ENCODE measurements at places on chromosomes 12 and 14.
A peak's percentile ranks its signal among the peaks of the same experiment; 100 is the strongest.

- DNase-seq = no peak
Measured at GRCh38 chr12:102728506-102729242, 188.4 kb downstream of the PAH start.

GRCh38 chr12:8870586-8870985 is 43.7 kb upstream of the PHC1 start:
- no peak for DNase-seq

GRCh38 chr12:636632-637031 is 26.6 kb downstream of the NINJ2 start:
- DNase-seq = no peak

DNA sequence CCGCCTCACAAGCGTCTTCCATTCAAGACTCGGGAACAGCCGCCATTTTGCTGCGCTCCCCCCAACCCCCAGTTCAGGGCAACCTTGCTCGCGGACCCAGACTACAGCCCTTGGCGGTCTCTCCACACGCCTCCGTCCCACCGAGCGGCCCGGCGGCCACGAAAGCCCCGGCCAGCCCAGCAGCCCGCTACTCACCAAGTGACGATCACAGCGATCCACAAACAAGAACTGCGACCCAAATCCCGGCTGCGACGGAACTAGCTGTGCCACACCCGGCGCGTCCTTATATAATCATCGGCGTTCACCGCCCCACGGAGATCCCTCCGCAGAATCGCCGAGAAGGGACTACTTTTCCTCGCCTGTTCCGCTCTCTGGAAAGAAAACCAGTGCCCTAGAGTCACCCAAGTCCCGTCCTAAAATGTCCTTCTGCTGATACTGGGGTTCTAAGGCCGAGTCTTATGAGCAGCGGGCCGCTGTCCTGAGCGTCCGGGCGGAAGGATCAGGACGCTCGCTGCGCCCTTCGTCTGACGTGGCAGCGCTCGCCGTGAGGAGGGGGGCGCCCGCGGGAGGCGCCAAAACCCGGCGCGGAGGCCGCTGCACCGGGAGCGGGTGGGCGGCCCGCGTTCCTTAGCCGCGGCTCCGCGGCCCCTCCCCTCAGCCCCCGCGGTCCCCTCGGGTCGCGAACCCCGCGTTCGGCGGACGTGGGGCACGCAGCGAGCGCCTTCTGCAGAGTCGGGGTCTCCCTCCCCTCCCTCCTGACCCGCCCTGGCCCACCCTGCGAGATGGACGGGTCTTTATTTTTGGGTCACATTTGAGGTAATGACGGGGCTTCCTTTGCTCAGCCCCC is at the start of gene UBC:
Gene UBC (minus strand): TSS at position 259 of the 847 bp plus-strand sequence. CDS start 879 bp downstream, outside the sequence.
- peak; percentile 84 for DNase-seq

DNA sequence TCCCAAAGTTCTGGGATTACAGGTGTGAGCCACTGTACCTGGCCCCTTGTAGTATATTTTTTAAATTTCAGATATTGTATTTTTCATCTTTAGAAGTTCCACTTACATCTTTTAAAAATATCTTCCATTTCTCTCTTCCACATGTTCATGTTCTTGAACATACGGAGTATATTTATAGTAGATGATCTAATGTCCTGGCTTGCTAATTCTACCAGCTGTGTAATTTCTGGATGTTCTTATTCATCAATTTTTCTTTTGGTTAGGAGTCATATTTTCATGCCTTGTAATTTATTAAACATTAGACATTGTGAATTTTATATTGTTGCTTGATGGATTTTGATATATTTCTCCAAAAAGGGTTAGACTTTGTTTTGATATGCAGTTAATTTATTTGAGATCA is 30.8 kb downstream of the NTN4 start:
- DNase-seq = no peak

- no peak for DNase-seq
Measured at GRCh38 chr12:113151655-113152054, 2.1 kb downstream of the CFAP73 start.

GRCh38 chr12:32379213-32379612 is 20.1 kb upstream of the FGD4 start:
- no peak for DNase-seq

DNA sequence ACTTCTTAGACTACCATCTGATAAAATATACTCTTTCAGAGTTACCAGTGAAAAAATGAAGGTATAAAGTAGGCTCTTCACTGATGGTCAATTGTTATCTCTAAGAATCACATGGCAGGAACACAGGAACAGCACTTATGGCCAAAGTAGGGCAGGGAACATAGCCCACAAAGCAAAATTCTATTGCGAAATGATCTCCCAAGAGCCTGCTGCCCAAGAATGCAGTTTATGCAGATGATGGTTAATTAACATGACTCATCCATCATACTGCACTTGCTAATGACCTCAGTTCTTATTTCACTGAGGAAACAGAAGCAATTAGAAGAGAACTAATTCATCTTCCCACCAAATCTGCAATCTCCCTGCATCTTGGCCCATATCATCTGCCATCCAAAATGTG is 133.8 kb downstream of the SLC2A13 start:
- no peak for DNase-seq

- DNase-seq = peak; percentile 68
Measured at GRCh38 chr12:40226705-40227104, 1.9 kb downstream of the LRRK2 start.

GRCh38 chr14:80047761-80048160 is 163.5 kb downstream of the DIO2 start:
- DNase-seq = no peak
